ENCODE measurements at places on chromosomes 16 and 17.

GRCh38 chr17:64107500-64108236, 22.3 kb downstream of the ERN1 start:
- DNase-seq: no peak

- DNase-seq: peak; percentile 37
Observed at GRCh38 chr17:74812109-74813009, 36.2 kb upstream of the NAT9 start.

DNA sequence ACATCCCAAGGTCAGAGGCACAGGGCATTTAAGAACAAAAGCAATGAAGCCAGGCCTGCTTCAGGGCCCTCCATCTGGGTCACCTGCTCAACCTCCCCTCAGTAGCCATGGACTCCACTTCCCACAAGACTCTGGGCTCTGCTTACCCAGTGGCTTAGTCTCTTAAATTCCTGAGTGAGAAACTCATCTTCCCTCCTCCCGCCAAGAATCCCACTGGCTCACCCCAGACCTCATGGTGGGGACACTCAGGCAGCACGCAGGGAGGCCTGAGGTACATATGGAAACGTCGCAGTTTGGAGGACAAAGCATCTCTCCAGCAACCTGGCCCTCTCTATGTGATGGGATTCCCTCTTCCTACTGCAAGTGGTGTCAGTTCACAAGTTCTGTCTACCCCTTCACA, 326.7 kb upstream of the CDH5 start:
- no peak for DNase-seq

DNA sequence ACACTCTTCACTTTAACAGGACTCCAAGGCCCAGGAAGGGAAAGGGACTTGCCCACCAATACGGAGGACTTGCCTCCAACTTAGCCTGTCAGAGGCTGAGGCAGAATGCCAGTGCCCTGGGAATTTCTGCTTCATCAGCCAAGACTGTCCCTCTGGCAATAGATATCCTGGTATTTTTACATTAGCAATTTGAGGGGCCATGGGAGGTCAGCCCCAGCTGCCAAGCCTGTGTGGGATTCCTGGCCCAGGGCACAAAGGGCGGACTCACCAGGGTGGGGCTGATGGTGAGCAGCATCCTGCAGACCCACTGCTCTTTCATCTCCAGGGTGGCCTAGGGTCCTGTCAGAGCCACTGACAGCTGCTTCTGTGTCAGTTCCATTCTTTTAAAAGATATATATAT, 78.3 kb upstream of the CIBAR2 start:
- DNase-seq: no peak

DNA sequence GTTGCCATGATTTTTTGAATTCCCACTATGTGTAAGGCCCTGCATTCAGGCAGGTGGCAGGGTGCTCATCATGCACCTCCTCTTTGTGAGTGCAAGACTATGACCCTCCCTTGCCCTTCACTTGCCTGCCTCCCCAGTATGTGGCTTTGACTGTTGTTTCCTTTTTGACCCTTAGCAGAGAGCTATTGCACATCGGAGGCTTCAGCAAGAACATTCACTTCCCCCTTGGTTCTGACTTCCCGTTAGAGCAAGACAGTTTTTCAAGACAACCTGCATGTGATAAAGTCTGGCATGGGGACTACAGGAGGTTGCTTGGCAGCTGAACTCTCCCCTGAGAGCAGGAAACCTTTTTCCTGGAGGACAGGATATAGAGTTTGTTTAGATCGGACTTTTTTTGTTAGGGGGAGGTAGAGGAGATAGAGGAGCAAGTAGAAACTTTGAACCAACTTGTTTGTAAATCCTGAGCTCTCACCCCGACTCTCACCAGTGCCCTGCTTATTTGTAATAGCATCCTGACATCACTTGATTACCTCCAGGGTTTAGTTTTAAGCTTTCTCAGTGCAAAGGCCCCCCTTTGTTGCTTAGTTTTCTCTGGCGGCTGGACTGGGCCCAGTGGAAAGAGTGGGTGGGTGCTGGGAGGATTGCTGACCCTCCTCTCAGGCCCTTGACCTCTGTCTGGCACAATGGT, 34.3 kb downstream of the LIMD2 start:
- peak; percentile 86 for DNase-seq

DNA sequence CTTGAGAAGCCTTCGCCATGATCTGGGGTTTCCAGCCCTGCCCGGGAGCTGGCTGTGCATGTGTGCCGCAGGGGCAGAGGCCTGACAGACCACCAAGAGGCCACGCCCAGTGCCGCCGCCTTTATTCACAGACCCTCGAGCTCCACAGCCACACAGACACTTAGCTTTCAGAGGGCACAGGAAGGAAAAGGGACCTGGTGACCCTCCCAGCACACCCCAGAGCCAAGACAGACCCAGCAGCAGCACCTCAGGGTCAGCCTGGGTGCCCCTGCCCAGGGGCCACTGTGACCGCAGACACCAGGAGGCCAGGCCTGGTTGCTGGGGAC, 10.8 kb downstream of the MCRIP1 start:
- no peak for DNase-seq

DNA sequence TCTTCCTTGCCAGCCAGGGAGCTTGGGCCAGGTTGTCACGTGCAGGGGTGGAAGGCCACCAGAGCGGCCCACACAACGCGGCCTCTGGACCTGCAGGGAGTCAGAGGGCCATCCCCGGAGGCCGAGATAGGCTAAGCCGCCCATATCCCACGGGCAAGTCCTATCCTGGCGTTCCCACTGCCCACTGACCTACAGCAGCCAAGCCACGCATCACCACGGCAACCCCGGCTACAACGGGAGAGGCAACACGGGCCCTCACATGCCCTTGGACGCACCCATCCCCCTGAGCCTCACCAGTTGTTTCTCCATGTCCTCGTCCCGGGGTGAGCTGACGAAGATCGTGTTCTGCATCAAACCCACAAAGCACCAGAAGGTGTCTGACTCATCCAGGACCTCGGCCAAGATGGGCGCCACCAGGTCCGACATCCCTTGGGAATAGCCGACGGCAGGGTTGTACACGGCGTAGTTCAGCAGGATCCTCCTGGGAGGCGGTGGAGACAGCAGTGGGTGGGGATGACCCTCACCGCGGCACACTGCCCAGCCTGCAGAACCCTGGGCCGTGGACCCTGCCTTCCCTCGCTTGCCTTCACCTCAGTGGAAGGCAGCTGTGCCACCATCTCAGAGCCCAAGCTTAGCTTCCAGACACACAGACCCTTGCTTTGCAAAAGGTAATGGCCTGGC, 88.2 kb downstream of the TBC1D16 start:
- no peak for DNase-seq

GRCh38 chr16:82954224-82954929, 327.6 kb downstream of the CDH13 start:
- no peak for DNase-seq

DNA sequence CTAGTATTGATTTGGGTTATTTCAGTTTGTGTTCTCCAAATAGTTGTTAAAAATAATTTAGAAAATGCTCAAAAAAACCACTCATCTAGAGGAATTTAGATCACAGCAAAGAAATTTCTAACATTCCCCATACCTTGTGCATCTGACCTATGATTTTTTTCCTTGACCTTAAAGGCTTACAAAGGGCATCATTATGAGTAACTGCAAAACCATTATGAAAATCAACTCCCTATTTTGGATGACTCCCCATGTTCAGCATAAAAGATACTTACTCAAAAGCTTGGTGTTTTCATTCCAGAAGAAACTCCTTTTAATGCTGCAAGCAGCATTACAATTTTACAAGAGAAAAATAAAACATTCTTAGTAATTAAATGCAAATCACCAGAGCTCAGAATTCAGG, 83.2 kb downstream of the GRIN2A start:
- no peak for DNase-seq

- DNase-seq: no peak
Observed at GRCh38 chr16:72815348-72816318, 232.3 kb downstream of the ZFHX3 start.

- peak; percentile 74 for DNase-seq
Observed at GRCh38 chr17:7557775-7558543, 591 bp upstream of the TNFSF13 start.

GRCh38 chr16:82892324-82892723, 265.6 kb downstream of the CDH13 start:
- no peak for DNase-seq

GRCh38 chr16:87227296-87227951, 89.8 kb downstream of the C16orf95 start:
- DNase-seq: no peak

- DNase-seq: peak; percentile 10
Observed at GRCh38 chr16:10256784-10257641, 74.8 kb upstream of the GRIN2A start.

GRCh38 chr16:24270721-24271442, 14.7 kb downstream of the CACNG3 start:
- DNase-seq: no peak
